Activated CD8-positive, alpha-beta memory T cell treated with anti-CD3 and anti-CD28 coated beads for 1 hour (primary cell): ENCODE measurements at places on chromosomes 13 and 19.

- no peak for DNase-seq
These were observed 30.7 kb downstream of the PDS5B start for GRCh38 chr13:32616883-32617511.

- no peak for DNase-seq
These were observed 28.3 kb downstream of the PIP5K1C start for GRCh38 chr19:3671680-3672574.

DNA sequence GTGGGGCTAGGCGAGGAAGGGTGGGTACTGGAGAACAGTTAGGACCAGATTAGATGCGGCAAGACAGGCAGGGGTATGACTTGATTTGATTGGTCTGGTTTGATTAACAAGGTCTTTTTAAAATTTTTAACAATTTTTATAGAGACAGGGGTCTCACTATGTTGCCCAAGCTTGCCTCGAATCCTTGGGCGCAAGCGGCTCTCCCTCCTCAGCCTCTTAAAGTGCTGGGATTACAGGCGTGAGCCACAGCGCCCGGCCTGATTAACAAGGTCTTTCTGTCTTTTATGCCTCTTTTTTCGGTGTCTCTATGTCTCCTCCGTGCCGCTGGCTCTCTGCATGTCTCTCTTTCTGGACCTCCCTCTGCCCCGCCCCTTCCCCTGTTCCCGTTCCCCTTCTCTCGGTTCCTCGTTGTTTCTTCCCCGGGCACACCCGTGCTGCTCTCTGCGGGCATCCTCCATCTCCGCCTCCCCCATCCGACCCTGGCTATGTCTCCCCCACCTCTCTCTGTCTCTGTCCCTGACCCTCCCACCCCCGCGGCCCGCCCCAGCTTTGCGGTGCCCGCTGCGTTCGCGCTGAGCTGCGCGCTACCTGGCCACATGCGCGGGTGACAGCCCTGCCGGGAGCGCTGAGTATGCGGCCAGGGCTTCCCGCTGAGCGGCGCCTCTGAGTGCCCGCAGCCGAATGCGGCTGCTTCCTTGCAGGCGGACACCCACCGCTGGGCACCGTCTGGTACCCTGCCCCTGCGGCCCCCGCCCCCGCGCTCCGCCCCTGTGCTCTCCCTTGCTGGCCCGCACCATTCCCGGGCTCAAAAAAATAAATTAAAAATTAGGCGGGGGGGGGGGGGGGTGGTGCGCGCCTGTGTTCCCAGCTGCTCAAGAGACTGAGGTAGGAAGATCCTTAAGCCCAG lies 8.1 kb upstream of the SDHAF1 start:
- DNase-seq, result no peak

- no peak for DNase-seq
These were observed 3.7 kb downstream of the KLF5 start for GRCh38 chr13:73062468-73062867.

DNA sequence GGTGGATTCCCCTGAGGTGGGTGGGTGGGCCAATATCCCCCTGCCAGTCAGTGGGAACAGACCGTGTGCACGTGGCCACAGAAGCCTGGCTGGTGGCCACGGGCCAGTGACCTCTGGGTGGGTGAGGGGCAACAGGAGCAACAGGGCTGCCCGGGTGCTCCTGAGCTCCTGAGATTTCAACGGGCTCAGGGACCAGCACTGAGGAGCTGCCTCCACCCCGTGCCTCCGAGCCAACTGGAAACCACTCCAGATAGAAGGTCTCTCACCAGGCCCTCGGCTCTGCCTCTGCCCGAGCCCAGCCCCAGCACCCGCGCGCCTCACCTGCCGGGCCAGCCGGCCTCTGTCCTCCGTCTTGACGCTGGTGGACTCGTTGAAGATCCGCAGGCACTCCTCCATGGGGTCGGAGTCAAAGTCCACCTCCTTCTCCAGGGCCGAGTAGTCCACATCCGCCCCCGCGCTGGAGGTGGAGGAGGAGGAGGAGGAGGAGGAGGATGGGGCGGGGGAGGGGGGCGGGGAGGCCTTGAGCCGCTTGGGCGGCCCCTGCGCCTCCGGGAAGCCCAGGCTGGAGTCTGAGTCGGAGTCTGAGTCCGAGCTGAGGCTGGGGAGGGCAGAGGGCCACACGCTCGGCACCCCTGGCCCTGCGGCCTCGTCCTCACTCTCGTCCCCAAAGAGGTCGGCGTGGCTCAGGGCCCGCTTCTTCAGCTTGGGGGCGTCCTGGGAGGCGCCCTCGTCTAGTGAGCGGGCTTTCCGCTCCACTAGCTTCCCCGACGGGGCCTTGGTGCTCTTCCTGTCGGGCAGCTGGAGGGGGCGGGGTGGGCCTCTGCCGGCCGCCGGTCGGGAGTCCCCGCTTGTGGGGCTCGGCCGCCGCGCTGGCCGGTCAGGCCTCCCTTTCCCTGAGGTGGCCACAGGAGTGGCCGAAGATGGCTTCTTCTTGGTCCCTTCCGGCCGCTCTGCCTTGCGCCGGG lies 14.8 kb upstream of the ATP8B3 start:
- DNase-seq, result no peak

- DNase-seq, result no peak
These were observed 3.0 kb downstream of the GADD45GIP1 start for GRCh38 chr19:12953799-12954611.

GRCh38 chr13:90622541-90622940 lies 724.9 kb upstream of the MIR17HG start:
- DNase-seq, result no peak

- no peak for DNase-seq
These were observed 1635.4 kb upstream of the SLC10A2 start for GRCh38 chr13:104701591-104701990.

DNA sequence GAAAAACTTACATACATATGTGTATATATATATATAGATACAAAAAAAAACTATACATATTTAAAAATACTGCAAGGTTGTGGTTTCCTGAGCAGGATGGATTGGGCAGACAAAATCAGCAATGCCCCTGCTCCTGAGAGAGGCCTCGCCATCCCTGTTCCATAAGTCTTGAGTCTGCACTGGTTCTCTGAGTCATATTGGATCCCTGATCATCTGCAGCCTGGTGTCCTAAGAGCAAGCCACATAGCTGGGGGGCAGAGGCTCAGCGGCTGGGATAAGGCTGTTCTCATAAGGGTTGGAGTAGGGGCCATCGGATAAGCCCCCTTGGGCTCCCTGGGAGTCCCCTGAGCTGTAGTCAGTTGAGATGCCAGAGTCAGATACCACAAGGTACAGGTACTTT lies 3.3 kb downstream of the SWSAP1 start:
- no peak for DNase-seq

DNA sequence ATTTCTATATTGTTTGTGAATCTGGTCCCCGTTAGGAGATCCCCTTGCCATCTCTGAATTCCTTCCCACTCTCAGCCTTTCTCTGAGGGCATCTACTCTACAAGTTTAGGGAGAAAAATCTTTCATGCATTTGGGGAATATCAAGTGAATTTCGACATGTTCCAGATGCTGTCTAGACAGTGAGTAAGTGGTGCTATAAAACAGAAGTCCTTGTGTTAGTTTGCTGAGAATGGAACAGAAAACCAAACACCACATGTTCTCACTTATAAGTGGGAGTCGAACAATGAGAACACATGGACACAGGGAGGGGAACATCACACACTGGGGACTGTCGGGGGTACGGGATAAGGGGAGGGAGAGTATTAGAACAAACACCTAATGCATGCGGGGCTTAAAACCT lies 5.1 kb downstream of the OR7A10 start:
- DNase-seq, result no peak

DNA sequence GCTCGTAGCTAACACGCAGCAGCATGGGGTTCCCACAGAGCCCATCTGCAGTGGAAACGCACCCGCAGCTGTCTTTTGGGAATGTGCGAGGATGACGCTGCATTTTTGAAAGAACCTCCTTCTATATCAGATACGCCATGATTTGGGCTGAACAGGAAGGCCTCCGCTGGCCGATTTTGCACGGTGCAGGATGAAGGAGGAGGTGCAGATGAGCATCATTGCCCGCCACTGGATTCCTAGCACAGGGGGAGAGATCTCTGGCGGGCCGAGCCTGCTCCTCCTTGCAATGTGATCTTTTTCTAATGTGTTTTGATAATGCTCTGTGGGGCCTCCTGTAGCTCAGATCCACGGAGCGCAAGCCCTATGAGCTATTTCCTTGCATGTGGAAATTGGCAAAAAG lies 55.5 kb downstream of the EFNB2 start:
- DNase-seq, result no peak

- no peak for DNase-seq
These were observed 14.8 kb downstream of the RB1 start for GRCh38 chr13:48318377-48318811.

DNA sequence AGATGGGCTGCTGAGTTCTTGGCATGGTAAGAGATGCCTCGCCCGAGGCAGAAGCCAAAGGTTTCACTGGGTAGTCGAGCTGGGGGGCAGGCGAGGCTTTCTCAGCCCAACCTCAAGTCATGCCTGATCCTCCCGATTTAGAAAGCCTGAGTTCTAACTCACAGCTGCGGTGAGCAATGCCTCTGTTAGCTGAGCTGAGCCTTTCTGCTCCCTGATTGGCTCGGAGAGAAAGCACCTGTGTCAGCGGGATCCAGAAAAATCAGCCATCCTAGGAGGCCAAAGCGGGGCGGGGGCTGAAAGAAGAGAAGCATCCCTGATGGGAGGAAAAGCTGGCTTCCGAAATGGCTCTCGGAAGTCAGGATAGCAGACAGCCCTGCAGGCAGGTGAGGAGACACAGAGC lies 44.7 kb downstream of the CACNA1A start:
- no peak for DNase-seq

GRCh38 chr19:53010494-53010893 lies 3.2 kb upstream of the ERVV-1 start:
- no peak for DNase-seq

- no peak for DNase-seq
These were observed 891.7 kb upstream of the SLC10A2 start for GRCh38 chr13:103957939-103958338.

DNA sequence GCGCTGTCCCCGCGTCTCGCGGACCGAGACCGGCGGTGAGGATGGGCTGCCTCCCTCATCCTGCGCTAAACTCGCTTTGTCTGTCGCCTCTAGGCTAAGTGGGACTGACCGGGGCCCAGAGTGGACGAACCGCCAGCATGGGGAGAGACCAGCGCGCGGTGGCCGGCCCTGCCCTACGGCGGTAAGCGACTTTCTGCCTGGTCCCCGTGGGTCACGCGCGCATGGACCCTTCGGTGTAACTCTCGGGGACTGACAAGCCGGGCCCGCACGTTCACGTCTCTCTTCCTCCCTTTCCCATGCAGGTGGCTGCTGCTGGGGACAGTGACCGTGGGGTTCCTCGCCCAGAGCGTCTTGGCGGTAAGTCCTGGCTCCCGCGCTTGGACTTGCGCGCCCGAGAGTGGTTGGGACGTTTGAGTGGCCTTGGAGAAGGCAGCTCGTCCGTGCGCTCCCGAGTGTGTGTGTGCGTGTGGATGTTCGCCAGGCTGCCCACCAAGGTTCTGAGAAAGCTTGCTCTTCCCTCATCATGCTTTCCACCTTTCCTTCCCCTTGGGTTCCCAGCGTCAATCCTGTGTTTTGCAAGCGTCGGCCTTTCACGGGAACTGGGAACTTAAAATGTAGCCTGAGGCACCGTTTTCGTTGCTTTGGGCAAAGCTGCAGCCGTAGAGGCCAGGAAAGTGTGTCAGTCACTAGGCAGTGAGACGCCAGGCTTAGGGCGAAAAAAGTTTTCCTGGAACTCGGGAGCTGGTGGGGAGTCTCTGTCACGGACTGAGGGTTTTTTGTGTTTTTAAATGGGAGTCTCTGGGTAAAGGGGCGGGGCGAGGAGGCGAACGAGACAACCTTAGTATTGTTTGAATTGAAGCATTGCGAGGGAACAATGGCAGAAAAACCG lies 927 bp downstream of the COL4A2 start:
- DNase-seq, result no peak

DNA sequence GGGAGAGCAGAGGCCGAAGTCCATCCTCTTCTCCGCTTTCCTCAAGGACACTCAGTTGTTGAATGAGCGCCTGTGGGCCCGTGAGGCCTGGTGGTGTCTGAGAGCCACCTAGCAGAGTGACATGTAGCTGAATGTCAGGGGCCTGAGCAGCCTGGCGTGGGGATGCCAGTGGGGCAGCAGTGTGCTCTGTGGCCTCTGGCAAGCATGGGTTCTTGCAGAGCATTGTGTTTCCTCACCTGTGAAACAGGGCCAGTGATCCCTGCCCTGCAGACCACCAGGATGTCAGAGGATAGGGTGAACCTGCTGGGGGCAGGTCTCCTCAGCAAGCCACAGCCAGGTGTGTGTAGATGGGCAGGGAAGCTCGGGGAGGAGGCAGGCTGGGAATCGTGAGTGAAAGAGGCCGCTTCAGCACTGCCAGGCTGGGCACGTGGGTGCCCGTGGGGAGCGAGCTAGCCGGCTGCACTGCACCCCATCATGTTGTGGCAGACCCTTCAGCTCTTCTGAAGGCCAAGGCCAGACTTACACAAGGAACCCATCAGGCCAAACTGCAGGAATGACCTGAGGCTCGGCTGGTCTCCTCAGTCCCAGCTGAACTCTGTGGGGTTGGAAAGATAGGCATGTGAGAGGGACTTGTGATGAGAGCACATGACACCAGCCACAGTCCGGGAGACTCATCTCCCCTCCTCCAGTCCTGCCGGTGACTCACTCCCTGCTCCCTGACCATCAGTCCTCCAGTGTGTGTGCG lies 5.0 kb downstream of the PPP1R37 start:
- no peak for DNase-seq

DNA sequence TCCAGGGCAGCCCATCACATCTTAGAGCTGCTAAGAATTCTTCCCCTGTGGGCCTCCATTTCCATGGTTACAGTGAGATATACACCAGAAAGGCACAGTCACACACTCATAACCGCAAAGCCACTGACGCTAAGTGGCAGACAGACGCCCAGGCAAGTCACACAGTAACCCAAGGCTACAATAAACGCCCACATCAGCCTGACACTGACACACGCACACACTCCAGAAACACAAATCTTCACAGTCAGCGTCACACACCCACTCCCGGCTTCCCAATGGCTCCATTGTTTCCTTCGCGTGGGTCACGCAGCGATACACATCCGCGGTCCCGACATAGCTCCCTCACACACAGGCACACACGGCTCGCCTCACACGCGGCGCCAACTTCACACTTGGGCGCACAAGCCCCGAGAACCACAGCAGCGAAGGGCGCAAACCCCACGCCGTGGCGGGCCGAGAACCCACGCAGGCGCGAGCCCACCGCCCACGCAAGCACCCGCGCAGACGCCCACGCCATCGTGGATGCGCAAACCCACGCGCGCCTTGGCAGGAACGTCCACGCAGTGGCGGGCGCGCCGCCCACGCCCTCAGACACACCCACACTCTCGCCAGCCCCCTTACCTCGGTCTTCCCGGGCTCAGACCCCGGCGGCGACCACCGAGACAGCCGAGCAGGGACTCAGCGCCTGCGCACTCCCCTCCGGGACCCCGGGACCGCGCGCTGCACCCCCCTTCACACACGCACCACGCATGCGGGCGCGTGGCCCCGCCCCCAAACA lies at the start of gene ZNF667:
Gene ZNF667, minus strand, starts transcription at position 695 of the 778 bp plus-strand sequence. CDS start 14,975 bp downstream, outside the sequence.
- no peak for DNase-seq

DNA sequence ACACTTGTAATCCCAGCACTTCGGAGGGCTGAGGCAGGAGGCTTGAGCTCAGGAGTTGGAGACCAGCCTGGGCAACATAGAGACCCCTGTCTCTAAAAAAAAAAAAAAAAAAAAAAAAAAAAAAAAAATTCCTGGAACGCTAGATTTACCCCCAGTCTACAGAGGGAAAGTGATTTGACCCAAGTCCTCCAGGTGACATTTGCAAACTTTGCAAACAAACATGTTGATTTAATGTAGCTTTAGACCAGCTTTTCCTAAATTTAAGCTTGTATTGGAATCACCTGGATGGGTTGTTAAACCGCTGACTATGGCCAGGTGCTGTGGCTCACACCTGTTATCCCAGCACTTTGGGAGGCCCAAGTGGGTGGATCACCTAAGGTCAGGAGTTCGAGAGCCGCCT lies 8.4 kb downstream of the CPT1C start:
- DNase-seq, result no peak
